ENCODE measurements at places on chromosomes 11 and 22.

DNA sequence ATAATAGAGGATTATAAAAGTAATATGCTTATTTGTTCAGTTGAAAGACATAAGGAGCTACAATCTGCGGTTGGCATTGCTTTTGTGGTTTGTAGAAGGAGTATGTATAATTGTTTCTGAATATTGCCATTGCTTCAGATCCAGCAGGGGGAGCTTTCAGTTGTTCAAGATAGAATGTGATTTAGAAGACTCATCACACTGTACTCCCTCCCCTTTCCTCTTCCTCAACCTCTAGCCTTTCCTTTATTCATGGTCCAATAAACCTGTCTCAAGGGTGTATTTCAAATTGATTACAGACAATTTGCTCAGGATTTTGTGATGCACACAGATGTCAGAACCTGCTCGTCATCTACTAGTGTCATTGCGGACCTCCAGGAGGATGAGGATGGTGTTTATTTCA lies 9.8 kb downstream of the PRMT3 start:
- DNase-seq = peak; percentile 35

DNA sequence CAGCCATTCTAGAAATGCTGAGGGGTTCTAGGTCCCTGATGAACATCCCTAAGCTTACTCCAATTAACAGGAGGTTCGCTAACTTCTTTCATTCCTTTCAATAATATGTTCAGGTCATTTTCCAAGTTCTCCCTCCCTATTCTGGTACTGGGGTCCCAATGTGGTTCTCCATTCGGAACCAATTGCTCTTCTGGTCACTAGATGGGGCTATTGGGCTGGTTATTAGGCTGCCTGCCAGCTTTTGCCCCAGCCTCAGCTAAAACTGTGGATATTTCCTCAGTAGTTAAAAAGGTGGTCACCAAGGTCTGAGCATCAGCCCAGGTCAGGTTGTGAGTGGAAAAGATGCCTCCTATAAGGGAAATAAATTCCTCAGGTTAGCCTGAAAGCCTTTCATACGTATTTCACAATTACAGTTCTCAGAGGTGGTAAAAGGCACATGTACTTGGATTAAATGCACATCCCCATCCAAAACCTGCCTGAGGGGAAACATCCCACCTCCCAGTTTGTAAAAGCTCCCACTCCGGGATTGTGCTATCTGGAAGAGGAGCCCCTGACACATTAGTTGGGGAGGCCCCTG lies 161.1 kb upstream of the CCDC179 start:
- DNase-seq = peak; percentile 1

DNA sequence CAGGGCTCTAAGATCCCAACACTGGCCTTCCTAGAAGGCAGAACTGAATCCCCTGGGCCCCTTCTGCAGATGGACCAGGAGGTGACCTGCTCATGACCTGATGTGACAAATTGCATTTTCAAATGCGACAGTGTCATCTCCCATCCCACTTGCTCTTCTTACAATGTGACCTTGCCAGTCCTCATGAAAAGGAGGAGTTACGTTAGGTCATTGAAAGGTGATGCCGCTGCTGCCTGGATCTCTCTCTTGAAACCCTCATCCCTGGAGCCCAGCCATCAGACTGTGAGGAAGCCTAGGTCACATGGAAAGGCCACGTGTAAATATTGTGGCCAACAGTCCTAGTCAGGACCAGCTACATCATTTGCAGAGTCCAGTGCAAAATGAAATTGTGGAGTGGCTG lies 5.7 kb upstream of the C1QTNF4 start:
- DNase-seq = no peak

DNA sequence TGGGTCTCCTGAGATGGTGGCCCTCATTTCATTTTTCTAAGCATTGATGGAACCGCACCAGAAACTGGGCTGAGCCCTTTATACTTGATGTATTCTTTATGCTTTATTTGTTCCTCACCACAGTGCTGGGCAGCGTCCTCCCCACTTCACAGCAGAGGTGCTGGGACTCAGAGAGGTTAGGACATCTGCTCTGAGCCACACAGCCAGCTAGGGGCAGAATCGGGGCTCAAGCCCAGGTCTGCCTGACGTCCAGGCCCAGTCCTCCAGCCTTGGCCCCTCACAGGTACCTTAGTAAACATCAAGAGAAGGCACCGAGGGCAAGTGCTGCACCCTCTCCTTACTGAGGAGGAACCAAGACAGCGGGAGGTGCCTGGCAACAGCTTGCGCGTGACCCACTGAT lies 20.2 kb upstream of the SHISAL1 start:
- no peak for DNase-seq

- no peak for DNase-seq
Measured at GRCh38 chr11:30665067-30665466, 78.9 kb upstream of the MPPED2 start.

- no peak for DNase-seq
Measured at GRCh38 chr11:92588393-92588792, 363.8 kb downstream of the FAT3 start.

All from NCI-H510A treated with DMSO at 0.1 percent for 48 hours (cell line).